IMR-90 (cell line): ENCODE measurements at places on chromosomes 11 and 22. TPM values are rescaled to one million over a fixed set of nuclear protein-coding genes. Genes with fewer than 3 reads are reported as not detected.

The GAB4 gene
- total RNA-seq = not detected in 2 replicates

The PHOX2A gene
- total RNA-seq = not detected in 2 replicates

- DNase-seq = no peak
Observed at GRCh38 chr11:117334896-117335295, 7.2 kb downstream of the CEP164 start.

DNA sequence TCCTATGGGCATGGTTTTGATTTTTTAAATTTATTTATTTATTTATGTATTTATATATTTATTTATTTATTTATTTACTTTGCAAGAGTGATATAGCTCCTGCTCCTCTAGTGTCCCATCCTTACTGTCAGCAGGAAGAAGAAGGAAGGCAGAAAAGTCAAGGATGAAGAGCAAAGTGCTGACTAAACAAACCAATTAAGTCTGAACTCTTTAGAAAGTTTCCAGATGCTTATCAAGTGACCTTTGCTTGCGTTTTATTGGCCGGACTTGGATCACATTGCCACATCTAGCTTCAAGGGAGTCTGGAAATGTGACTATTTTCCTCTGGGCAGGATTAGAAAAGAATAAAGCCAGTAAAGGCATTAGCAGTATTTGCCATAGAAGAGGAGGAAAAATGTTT lies 8.7 kb upstream of the OR4B1 start:
- DNase-seq = no peak

DNA sequence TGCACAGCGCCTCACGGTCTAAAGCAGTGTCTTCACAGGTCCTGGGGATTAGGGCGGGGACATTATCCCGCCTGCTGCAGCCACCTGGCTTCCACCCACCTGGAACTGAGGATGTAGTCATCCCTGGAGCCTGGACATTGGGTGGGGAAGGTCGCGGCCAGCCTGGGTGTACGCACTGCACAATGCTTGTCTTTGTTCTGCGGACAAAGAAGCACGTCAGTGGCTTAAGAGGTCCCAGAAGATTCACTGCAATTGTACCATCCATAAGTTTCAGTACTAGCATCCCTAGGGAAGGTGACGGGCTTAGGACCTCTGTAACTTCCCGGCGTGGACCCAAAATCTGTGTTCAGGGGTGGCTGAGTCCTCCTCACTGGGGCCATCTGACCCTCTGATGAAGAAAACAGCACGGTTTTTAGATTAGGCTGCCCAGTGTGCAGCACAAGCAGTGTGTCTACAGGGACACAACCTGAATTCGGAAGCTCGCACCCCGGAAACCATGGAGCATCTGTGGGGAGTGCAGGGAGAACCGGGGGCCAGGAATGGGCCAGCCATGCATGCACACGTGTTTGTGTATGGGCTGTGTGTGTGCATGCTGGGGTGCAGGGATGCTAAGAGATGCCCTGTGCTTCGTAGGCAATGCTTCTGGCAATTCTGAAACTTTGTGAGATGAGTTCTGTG lies 342.6 kb upstream of the B3GAT1 start:
- DNase-seq = no peak
